Stimulated activated CD8-positive, alpha-beta memory T cell treated with anti-CD3 and anti-CD28 coated beads, Interleukin-4, amount 100 ng/mL, for 24 hours (primary cell): ENCODE measurements at places on chromosomes 6 and 20.

DNA sequence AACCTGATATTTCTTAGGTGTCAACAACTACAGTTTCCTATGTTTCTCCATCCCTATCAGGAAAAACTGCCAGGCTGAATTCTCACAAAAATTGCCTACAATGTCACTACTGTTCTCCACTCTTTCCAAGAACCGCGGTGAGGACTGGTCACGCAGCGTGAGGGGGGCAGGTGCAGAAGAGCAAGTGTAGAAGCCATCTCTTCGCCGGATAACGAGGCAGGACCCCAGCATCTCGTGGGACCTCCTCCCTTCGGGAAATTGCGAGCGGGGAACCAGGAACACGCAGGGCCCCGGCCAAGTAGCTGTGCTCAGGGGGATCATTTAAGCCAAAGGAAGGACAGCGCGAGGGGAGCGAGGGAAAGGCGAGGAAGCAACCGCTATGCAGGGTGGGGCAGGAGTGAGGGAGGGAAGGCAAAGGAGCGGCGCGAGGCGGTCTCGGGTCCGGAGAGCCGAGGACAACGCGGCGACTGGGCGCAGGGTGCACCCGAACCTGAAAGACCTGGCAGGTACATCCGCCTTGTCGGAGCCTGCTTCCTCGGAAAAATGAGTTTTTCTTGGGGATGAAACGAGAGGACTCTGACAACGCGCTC, 559 bp downstream of the APMAP start:
- DNase-seq = no peak

GRCh38 chr6:85684809-85685171, 42.1 kb upstream of the SYNCRIP start:
- no peak for DNase-seq

- no peak for DNase-seq
Measured at GRCh38 chr6:137305691-137306090, 86.5 kb upstream of the IFNGR1 start.

GRCh38 chr6:149761438-149761837, 11.9 kb downstream of the PCMT1 start:
- DNase-seq = no peak

GRCh38 chr6:55023230-55023629, 151.1 kb upstream of the HCRTR2 start:
- no peak for DNase-seq

DNA sequence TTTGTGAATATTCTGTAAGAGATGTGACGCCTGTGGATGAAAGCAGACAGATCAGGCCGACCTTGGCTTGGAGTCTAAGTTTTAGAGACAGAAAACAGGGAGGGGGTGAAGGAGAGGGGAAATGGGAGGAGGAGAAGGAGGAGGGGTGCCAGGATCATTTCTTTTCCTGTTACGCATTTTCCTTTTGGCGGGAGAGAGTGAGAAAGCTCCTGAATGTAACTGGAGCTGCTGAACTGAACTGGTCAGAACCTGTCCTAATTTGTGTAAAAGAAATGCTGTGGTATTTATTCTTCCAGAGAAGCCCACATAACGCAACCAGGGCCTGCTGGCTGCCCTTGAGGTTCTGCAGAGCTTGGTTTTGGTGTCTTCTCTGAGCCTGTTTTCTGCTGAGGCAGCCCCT, 41.9 kb downstream of the UTRN start:
- no peak for DNase-seq

- no peak for DNase-seq
Measured at GRCh38 chr6:45743028-45743615, 272.5 kb downstream of the CLIC5 start.

DNA sequence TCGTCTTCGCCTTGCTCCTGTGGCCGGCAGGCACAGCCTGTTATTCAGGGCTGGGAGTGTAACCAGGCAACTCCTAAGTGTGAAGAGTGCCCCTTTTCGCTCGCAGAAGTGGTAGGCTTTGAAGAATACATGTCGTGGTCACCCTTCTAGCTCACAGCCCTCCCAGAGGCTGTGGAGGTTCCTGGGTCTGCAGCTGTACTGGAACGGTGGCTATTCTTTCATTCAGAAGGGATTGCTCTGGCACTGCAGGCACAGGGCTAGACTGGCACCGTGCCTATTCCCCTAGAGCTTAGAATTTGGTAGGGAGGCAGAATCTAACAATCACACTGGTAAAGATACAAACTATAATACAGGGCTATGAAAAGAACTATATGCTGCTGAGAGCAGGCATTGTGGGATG, 1.1 kb upstream of the SRSF12 start:
- DNase-seq = no peak

GRCh38 chr6:165184192-165184979, 125.0 kb downstream of the C6orf118 start:
- DNase-seq = no peak

DNA sequence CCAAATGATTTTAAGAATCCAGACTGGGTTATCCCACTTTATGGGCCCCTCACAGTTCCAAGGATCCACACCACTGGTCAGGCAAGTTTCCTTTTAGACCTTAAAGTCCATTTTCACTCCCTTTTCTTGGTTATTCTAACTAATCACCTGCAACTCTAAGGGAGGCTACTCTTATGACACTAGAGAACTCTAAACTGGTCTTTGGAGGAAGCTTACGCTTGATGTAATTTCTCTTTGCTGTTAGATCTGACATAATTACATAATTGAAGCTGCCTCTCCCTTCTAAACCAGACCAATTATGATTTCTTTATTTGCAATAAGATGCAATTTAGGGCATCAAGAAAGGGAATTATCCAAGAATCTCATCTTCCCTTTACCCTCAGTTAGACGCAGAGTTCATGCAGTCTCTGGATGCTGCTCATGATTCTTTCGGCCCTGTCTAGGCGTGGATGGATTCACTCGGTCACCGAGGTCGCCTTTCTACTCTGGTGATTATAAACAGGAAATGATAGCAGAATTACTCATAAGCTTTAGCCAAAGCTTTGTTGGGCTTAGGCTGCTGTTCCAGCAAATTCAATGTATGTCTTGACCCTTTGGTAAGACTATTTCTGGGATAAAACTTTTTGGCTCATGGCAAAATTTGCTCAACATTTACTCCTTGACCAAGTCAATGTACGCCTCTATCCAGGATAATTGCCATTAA, 166.4 kb upstream of the PRND start:
- no peak for DNase-seq

GRCh38 chr6:55576811-55577210, 2.2 kb downstream of the HMGCLL1 start:
- no peak for DNase-seq
